ENCODE measurements at places on chromosomes 4 and X. TPM values are rescaled to one million over a fixed set of nuclear protein-coding genes. Genes with fewer than 3 reads are reported as not detected.

PAGE4 gene
- not detected for total RNA-seq

LGI2 gene
- not detected for total RNA-seq

EXOC1L gene
- total RNA-seq = not detected

TLR1 gene
- 0.84 TPM for total RNA-seq

MAGEA8 gene
- not detected for total RNA-seq

NOX1 gene
- not detected for total RNA-seq

TGIF2LX gene
- total RNA-seq = not detected

HTR2C gene
- total RNA-seq = not detected
